Left hindlimb (tissue), 1 donor: ENCODE measurements at places on chromosomes 1 and 21.

GRCh38 chr1:223233410-223234169, 90.5 kb upstream of the TLR5 start:
- no peak for DNase-seq

GRCh38 chr1:36792292-36792691, 242.0 kb downstream of the GRIK3 start:
- no peak for DNase-seq

GRCh38 chr1:26434161-26434752, 2.1 kb downstream of the DHDDS start:
- no peak for DNase-seq

DNA sequence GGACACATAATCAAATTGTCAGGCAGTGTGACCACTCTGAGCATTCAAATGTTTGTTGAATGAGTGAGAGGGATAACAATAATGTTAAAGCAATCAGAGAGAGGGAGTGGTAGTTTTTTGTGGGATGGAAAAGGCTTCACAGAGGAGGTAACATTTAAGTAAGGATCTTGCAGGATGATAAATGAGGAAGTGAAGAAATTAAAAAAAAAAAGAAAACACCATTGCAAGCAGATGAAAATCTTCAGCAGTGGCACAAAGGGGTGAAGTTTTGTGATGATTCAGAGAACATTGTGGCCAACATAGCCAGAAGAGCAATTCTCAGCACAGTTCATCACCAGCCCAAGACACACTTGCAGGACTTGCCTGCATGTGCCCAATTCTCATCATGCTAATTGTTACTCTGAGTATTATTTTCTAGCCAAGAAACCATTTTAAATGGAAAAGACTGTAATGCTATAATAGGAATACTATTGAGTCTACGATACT, 35.0 kb downstream of the OVGP1 start:
- DNase-seq: no peak

DNA sequence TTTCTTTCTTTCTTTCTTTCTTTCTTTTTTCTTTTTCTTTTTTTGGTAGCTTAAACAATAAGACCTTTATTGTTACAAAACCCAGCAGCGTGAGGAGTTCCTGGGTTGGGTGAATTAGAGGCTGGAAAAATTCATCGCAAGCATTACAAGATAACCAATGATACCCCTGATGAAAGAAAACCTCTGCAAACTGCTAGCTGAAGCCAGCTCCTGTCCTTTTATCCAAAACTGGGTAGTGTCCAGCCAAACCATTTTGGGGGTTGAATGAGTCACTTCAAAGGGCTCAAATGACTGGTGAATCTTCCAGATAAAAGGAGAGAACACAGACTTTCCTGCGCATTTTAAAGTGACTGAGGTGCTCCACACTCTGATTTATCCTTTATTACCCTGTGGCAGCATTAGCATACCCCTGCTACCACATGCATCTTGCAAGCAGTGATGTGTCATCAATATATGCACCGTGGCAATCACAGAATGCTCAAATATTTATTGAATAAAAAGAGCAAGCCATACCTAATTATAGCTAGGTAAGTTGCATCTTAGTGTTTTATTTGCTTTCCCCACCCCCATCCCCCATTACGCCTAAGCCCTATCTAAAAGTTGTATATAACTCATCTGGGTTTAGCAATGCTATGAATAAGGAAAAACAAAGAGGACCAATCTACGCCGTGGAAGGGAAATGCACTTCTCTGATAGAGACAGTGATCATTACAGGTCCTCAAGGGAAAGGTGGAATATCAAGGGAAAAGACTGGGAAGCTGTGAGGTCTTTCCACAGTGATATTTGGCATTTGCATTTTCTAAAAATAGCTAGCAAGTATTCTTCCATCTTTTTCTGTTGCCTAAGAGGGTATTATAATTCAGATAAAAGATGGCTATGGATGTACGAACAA, 32.4 kb upstream of the CEP350 start:
- DNase-seq: no peak

DNA sequence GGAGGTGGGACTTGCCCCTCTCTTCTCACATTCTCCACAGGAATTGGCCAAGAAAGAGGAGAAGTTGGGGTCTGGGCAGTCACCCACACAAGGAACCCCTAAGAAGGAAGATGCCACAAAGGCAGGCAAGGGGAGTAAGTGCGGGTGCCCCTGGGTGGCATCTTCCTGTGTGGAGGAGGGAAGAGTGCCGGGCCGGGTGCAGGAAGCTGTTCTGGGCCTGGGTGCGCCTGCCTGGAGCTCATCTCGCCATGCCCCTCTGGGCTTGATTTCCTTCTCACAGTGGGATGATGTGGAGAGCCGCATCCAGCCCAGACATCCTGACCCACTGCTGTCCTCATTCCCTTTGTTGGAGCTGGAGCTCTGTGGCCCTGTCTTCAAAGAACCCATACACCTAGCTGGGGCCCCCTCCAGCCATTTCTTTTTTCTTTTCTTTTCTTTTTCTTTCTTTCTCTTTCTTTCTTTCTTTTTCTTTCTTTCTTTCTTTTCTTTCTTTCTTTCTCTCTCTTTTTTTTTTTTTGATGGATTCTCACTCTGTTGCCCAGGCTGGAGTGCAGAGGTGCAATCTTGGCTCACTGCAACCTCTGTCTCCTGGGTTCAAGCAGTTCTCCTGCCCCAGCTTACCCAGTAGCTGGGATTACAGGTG, 9.3 kb downstream of the LRRC71 start:
- no peak for DNase-seq
